NCI-H187 (cell line): ENCODE measurements at places on chromosomes 4 and X.

GRCh38 chr4:7910263-7910896 is 29.3 kb downstream of the AFAP1 start:
- no peak for DNase-seq

GRCh38 chr4:4289597-4289940 is 385 bp downstream of the LYAR start:
- no peak for DNase-seq

GRCh38 chrX:109958266-109958665 is 44.6 kb upstream of the TMEM164 start:
- no peak for DNase-seq

- no peak for DNase-seq
These were observed 61.1 kb upstream of the DCTD start for GRCh38 chr4:182978152-182978827.

GRCh38 chrX:153519569-153520286 is 2.3 kb downstream of the ATP2B3 start:
- DNase-seq = no peak

- no peak for DNase-seq
These were observed 15.3 kb downstream of the TCEAL1 start for GRCh38 chrX:103644125-103644524.

DNA sequence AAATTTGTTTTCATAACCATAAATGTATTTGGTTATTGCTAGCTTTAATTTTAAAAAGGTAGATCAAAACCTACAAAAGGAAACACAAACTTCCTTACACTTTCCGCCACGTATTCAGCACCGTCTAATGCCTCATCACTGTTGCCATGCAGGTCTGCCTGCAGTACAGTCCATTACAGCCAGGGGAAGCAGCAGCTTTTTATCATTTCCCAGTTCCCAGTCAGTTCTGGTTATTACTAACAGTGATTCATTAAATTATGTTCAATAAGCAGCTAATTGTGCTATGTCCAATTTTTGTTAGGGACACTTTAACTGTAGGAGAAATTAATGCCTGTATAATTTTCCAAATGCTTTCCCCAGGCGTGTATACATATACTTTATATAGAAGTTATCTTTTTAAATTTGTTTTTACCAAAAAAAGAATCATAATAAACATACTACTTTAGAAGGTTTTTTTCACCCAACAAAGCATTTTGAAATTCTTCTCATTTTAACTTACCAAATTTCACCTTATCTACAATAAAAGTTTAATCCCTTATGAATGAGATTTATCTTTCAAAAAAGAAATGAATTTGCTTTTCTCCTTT is 93.3 kb downstream of the ANXA3 start:
- no peak for DNase-seq

GRCh38 chrX:29687687-29688086 is 527.7 kb upstream of the MAGEB2 start:
- DNase-seq = no peak

- DNase-seq = no peak
These were observed 312.0 kb upstream of the MAGEB2 start for GRCh38 chrX:29903360-29903759.

GRCh38 chrX:19804151-19804550 is 83.2 kb downstream of the SH3KBP1 start:
- DNase-seq = no peak

GRCh38 chr4:142708231-142708630 is 137.9 kb downstream of the INPP4B start:
- DNase-seq = no peak

GRCh38 chr4:10703766-10704429 is 19.3 kb upstream of the CLNK start:
- no peak for DNase-seq
